ENCODE measurements at places on chromosomes 3 and 15.

DNA sequence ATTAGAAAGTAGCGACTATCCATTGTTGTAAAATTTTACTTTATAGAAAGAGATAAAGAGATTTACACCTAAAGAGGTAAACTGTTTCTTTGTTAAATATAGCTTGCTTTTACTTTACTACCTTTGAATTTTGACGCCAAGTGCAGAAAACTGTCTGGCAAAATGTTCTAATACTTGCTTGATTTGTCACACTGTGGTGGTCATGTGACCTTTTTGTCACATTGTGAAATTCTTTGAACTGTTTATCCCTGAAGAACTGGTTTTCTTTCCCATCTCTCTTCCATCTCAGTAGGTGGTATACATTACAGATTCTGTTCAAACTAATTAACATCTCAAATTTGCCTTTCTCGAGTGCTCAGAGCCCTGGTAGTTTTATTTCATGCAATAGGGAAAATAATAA is 327.4 kb downstream of the NAALADL2 start:
- no peak for DNase-seq

DNA sequence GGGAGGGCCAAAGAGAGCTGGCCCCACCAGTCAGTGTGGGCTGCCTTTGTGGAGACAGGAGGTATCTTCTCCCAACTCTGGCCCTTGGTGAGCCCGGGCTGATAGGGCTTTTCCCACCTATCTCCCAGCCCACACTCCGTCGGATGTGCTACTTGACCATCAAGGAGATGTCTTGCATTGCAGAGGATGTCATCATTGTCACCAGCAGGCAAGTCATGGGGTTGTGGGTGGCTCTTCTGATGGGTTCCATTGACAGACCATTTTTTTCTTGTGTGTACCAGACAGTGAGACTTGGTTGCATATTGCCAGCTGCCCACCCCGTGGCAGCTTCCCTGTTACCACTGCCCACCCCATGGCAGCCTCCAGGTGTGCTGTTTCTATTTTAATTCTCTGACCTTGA is 3.3 kb downstream of the COPG1 start:
- DNase-seq = no peak

- no peak for DNase-seq
These were observed 53.4 kb upstream of the ATP2B2 start for GRCh38 chr3:10558736-10559135.

DNA sequence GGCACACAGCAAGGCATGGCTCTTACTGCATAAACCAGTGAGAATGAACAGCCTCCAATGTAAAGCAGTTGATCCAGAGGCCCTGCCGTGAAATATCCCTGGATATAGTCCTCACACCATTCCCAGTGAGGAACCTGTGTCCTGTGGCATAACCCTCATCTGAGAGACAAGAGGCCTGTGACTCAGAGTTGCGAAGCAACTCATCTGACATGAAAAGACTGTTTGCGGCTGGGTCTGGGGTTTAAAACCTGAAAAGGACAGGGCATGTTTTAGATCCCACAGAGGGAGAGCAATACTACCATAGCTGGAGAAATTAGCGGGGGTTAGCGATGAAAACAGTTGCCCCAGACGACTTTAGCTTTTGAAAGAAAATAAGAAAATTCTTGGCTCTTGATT is 165.3 kb upstream of the BHLHE40 start:
- DNase-seq = no peak

DNA sequence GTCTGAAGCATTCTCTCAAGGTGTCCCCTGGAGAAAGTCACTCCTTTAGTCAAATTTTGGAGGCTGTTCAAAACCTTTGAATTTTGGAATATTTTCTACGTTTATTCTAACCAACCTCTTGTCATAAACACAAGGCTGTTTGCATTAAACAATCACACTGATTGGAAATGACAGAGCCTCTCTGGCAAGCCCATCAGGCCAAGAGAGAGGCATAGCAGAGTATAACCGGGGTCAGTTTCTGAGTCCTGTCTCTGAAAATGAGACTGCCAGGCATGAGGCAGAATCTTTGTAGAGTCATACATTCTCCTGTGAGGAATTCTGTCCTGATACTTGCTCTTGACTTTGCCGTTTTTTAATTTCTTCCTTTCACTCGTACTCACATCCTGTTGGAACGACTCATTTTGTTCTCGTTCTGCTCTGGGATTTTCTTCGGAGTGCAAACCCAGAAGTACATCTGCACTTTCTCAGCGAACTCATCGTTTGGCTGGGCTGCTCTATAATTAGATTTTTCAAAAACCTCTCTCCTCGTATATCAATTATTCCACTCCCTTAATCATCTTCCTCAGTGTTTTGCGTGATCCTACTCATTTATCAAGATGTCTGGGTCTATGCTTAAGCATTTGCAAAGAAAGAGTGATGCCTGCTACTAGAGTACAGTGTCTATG is 114.2 kb downstream of the AGBL1 start:
- DNase-seq = no peak

DNA sequence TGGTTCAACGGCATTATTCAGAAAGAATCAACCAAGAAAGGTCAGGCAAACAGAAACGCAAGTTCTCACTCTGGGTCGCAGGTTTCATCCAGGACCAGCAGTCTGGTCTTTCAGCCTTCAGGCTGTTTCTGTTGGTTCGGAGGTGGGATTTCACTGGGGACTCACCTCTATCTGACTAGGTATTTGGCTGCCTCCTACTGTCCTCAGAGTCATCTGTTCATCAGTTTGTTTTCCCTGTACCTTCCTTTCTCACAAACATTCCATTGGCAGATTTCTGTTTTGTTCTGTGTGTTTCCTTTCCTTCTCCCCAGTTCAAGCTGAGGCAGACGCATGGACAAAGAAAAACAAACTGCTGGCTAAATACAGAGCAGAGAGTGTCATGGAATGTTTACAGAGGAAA is 1046.6 kb upstream of the CFAP20DC start:
- no peak for DNase-seq

DNA sequence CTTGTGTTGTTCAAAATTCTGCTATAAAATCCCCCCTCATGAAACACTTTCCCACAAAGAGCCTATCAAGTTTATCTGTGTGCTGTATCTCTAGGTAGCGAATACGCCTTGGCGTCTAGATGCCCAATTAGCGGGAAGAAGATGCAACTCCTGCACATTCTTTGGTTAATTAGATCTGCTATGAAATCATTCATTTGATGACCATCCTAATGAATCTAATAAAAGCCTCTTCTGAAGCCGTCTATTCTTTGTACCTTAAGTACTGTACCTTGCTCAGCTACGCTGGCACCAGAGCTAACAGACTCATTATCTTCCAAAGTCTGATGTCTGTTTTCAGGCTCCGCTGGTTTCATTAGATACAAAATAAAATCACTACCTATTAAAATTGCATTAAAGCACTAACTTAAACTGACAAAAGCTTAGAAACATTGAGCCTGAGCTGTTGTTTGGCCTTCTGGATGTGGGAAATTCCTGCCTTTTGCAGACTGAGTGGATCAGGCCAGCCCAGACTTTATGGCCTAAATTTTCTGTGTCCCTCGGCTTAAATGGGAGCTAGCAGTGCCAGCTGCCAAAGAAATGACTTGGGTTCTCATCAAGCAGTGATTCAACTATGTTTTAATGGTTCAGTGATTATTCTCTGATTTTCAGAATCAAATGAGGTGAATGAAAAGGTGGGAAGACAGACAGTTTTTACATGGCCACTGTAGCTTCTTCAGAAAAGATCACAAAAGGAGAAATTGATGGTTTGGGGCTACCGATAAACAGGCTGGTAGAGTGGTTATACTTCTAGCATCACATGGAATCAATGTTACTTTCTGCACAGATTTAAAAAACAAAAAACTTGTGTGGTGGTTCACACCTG is 28.4 kb upstream of the CHST2 start:
- DNase-seq = no peak

GRCh38 chr15:45534821-45535220 is 12.3 kb upstream of the SLC30A4 start:
- DNase-seq = no peak

DNA sequence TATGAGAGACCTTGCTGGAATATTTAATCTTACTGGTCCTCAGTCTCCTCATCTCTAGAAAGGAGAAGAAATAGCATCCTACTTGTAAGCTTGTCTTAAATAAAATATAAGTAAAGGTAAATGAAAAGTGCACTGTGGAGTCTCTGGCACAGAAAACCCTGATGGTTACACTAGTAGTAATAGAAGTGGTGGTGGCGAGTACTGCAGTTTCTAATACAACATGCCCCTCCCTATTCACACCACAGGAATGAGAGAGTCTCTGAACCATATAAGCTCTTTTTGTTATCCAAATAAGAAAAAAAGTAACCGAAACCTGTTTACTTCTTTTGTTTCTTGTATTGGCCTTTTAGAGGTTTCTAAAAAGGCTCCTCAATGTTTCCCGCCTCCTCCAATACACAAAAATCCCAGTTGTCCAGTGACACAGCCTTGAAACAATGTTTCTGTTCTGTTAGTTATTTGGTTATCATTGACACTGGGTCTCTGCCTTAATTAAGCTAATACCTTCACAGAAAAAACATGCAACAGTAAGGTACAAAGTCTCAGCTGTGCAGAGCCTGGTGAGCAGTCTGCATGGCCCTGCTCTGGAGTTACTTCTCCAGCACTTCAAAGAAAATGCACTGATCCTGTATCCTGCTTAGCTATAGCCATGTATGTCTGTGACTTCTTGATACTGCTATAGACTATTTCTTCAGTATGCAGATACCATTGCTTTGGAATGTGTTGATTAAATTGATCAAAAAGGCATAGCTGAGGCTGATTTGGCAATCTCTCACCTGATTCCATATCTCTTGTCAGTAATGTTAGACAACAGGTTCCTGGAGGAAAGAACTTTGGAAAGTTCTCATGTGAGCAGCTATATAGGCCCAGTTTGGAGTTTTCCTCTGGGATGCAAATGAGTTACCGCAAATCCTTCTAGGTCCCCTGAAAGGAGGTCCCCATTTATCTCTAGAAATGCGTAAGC is 315.6 kb upstream of the IL12A start:
- no peak for DNase-seq

- peak; percentile 36 for DNase-seq
These were observed 4.4 kb downstream of the PCOLCE2 start for GRCh38 chr3:142884531-142884930.

GRCh38 chr3:55322638-55323037 is 164.5 kb downstream of the WNT5A start:
- no peak for DNase-seq
